GM23338 (cell line): ENCODE measurements at places on chromosomes 7 and 10. TPM values are rescaled to one million over a fixed set of nuclear protein-coding genes. Genes with fewer than 3 reads are reported as not detected.

GRCh38 chr10:79292026-79292766, 55.1 kb upstream of the PPIF start:
- no peak for DNase-seq

ACTL6B gene
- 0.69 TPM in 1 of 2 replicates, not detected in the other for total RNA-seq

- peak; percentile 51 for DNase-seq
These were observed 43.3 kb downstream of the POLR1F start for GRCh38 chr7:19665399-19666008.

DNA sequence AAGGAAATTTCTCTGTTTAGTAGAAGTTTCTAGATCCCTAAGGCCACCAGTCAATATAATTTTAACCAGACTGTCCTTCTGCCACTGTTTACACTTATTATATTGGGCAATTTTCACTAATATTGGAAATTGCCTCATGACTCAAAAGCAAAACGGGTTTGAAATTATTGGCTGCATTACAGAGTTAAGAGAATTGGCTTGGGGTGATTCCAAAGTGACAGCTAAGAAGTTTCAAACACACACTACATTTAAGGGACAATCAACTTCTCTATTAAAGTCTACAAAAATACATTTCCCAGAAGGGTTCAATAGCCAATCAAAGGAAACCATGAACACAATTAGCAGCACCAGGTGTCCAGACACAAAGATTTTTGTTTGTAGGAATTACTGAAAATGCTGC, 111.9 kb downstream of the NEBL start:
- DNase-seq: no peak

DNA sequence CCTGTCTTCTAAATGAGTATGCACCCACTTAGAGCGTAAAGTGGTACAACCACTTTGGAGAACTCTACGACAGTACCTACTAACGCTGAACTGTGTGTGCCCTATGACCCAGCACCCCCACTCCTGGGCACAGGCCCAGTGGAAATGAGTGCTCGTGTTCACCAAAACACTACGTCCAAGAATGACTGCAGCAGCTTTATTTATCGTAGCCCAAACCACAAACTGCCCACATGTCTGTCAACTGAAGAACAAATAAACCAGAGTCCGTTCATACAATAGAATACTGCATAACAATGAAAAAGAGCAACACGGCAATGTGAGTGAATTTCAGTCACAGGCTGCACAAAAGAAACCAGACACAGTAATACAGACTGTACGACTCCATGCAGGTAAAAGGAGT, 35.4 kb downstream of the TLL2 start:
- DNase-seq: no peak

DNA sequence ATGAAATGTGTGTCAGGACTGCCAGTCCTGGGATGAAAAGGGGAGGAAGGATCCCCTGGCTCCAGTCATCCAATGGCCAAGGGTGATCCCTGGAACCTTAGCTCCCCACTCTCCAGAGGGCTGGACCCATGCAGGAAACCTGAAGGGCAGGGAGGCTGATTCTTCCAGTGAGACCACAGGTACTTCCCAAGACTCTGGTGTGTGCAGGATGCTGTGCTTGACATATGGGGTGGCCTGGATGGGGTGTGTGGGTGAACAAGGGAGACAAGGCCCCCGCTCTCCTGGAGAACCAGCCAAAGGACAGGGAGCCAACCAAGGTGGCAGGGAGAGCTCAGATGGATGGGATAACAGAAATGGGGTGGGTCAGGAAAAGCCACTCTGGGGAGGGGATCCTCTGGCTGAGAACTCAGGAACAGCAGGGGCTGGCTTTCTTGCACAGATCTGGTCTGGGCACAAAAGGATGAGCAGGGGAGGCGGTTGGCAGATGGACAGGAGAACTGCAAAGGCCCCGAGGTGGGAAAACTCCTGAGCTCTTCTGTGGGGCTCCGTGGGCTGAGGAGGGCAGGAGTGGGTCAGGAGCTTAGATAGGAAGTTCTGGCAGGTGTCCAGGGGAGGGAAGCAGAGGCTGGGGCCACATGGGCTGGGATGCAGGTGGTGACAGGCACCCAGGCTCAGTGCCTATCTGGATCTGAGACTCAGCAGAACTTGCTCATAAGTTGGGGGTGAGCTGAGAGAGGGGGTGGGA, 100.6 kb downstream of the ARHGAP22 start:
- no peak for DNase-seq

BHLHA15 gene
- total RNA-seq: 8.3 and 10.9 TPM in 2 replicates

IQUB gene
- total RNA-seq: 1.1 and 1.6 TPM in 2 replicates

- no peak for DNase-seq
These were observed 148.4 kb downstream of the TMEM26 start for GRCh38 chr10:61304746-61305145.

MMD2 gene
- 0.38 and 0.39 TPM in 2 replicates for total RNA-seq

ZP3 gene
- total RNA-seq: 4.3 and 5.1 TPM in 2 replicates

DNA sequence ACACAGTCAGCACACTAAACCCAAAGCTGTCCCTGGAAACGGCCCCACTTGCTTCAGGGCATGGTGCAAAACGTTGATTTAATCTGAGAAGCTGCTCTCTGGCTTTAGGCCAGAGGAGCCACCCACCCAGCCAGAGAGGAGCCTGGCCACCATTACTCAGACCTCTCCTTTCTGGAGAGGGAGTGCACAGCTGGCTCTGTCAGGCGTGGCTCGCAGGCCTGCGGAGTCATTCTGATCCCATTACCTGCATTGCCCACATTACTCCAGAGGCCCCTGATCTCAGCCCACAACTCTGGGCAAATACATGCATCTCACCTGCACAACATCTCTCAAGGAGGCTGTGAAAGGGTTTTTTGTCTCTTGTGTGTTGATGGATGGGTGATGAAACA, 370.0 kb upstream of the IGFBP3 start:
- no peak for DNase-seq

SPDYE5 gene
- total RNA-seq: not detected in 2 replicates

DNA sequence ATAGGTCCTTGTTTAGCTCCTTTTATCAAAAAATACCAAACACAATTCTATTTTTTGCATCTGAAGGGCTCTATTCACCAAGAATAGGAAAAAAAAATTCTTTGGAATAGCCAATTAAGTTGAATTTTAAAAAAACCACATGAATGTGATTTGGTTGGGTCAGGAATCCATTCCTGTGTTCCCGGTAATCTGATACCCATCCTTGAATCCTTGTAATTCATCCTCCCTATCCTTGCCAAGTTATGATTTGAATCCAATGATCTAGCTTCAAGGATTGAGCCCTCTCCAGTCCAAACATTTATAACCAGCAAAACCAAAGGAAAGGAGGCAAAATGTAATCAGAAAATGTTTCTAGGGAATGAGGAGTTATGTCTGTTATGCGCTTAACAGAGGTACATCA, 86.6 kb downstream of the CFAP58 start:
- no peak for DNase-seq

CRHR2 gene
- 0.14 and 0.23 TPM in 2 replicates for total RNA-seq

DNA sequence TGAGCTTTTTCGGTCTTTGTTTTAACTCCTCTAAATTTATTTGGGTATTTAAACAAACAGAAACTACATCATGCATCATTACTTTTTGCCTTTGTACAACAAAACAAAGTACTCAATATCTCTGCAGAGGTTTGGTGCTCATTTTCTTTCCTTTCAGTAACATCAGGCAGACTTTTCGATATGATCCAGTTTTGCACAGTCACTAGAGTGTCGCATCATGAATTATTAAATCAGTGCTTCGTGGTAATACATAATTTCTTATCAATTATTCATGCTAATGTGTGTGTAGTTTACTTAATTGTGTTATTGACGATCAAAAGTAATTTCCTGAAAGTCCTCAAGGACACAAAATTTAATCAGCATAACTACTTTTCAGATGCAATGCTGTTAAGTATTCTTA, 31.8 kb downstream of the DRGX start:
- DNase-seq: no peak

- DNase-seq: peak; percentile 75
These were observed 266.6 kb downstream of the POLR1F start for GRCh38 chr7:19442016-19442785.

DNA sequence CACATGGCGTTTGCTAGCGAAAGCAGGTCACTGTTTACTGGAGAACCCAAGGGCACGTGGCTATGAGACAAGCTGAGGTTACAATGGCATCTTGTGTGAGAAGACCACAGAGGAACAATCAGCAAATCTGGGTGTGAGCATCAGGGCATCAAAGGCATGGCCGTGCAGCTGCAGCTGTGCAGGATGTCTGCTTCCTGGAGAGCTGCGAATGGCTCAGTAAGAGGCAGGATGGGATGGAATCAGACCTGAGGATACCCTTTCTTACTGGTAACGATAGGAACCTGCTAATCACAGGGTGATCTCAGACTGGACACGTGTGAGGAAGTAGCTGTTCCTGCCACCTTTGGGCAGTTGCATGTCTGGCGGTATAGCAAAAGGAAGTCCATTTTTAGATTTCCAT, 119.5 kb downstream of the RNF216 start:
- DNase-seq: no peak

DNA sequence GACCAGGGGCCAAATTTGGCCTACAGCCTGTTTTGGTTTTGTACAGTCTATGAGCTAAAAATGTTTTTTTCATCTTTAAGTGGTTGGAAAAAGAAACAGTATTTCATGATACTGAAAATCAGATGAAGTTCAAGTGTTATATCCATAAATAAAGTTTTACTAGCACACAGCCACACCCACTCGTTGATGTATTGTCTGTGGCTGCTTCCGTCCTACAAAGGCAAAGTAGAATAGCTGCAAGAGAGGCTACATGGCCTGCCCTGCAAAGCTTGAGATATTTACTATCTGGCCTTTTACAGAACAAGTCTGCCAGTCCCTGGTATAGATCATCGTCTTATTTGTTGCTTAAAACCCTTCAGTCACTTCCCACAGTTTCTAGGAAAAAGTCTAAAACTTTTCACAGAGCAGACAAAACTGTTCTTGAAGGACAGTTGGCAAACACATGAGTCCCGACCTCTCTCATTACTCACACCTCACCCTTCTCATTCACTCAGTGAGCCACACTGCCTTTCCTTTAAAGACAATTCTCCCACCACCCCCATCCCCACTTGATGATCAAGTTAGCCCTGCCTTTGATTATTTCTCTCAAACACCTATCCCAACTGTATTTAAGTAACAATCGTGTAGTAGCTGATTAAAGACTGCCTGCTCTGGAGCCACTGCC, 9.9 kb downstream of the RHEB start:
- no peak for DNase-seq

- DNase-seq: no peak
These were observed 96.1 kb upstream of the KCNIP2 start for GRCh38 chr10:101939729-101940128.

- no peak for DNase-seq
These were observed 283.5 kb downstream of the PLXNA4 start for GRCh38 chr7:132292803-132293202.

C10orf71 gene
- not detected in 2 replicates for total RNA-seq

DNA sequence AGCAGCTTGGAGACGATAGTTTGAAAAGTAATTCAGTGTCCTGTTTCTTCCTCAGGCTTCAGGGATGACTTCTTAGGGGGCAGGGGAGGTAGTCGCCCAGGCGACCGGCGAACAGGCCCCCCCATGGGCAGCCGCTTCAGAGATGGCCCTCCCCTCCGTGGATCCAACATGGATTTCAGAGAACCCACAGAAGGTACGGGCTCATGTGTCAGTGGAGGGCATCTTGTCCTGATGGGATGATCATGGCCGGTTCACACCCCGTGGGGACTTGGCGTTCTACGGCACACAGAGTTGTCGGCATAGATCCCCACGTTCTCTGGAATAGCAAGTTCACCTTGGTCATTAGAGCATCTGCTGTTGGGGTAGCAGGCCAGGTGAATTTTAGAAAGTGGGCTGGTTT, 15.1 kb upstream of the LAT2 start:
- DNase-seq: no peak
